ENCODE measurements at places on chromosomes 7 and 10.

DNA sequence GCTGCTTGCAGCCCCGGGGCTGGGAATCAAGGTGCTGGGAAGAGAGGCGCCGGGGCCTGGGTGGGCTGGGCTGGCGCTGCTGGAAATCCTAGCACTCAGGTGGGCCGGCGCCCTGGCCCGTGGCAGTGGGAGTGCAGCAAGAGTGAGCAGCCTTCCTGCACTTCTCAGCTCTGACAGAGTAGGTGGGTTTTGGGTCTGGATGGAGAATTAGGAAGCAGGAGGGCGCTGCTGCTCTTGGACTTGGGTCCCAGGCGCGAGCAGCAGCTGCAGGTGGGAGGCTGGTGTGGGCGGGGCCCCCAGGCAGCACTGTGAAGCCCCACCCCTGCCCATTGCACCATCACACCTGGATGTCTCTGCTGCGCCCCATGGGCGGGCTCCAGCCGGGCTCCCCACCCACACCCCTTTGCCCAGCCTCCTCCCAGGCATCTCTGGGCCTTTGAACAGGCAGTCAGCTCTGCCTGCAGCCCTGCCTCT is 6.0 kb downstream of the BRI3 start:
- H3K27ac ChIP-seq, result peak overlapping the region; percentile 98
- peak overlapping the region; percentile 97 for H3K4me3 ChIP-seq
- peaks cover 18% of the 10 kb centered on the region for H3K36me3 ChIP-seq
- no peaks in the 10 kb centered on the region for H3K27me3 ChIP-seq

DNA sequence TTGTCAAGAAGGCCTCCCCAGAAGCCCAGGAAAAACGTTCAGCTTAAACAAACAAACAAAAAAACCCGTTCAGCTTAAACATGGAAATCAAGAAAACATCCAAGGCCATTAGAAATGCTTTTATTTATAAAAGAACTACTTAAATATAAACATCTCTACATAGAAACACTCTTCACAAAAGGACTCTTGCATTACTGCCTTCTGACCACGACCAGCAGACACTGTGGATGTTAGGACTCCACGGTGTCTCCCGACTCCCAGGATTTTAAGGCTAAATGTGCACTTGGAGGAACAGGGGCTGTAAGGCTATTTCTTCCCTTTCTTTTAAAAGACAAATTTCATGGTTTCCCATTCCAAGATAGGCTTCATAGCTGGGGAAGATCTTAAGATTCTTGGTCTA is 93.0 kb downstream of the ABCC2 start:
- peaks cover 29% of the 10 kb centered on the region for H3K36me3 ChIP-seq
- no peaks in the 10 kb centered on the region for H3K27me3 ChIP-seq
- H3K4me3 ChIP-seq, result no peak overlapping the region
- no peaks in the 10 kb centered on the region for H3K4me1 ChIP-seq
- no peak for DNase-seq

GRCh38 chr7:115178835-115179234 is 256.9 kb downstream of the MDFIC start:
- no peaks in the 10 kb centered on the region for H3K36me3 ChIP-seq
- no peak overlapping the region for H3K4me3 ChIP-seq
- H3K27ac ChIP-seq, result no peak overlapping the region
- no peak for DNase-seq
- no peaks in the 10 kb centered on the region for H3K27me3 ChIP-seq

DNA sequence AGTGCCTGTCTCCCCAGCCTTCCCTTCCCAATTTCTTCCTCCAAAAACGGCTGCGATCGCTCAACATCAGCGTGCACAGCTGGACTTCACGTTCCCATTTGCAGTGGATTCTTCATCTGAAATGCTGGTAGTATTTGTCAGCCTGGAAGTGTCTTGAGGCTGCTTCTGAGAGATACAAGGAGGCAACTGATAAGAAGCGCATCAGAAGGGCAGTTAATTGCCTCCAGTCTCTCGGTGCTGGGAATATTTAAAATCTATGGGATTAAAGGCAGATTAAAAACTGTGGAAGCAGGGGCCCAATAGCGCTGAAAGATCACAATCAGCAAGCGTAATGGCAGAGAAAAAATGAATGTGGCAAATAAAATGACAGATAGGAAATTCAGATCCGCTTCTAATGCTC is 450.0 kb downstream of the GATA3 start:
- no peaks in the 10 kb centered on the region for H3K36me3 ChIP-seq
- no peak overlapping the region for H3K4me3 ChIP-seq
- no peak for DNase-seq
- H3K27me3 ChIP-seq, result no peaks in the 10 kb centered on the region
- H3K4me1 ChIP-seq, result no peaks in the 10 kb centered on the region
- H3K27ac ChIP-seq, result no peak overlapping the region

Data from thoracic aorta (tissue), 2 donors.